Stimulated activated CD4-positive, alpha-beta T cell treated with anti-CD3 and anti-CD28 coated beads, Interleukin-1b, Interleukin-23, amount 100 ng/mL, for 4 hours (primary cell): ENCODE measurements at places on chromosomes 13 and 19.

DNA sequence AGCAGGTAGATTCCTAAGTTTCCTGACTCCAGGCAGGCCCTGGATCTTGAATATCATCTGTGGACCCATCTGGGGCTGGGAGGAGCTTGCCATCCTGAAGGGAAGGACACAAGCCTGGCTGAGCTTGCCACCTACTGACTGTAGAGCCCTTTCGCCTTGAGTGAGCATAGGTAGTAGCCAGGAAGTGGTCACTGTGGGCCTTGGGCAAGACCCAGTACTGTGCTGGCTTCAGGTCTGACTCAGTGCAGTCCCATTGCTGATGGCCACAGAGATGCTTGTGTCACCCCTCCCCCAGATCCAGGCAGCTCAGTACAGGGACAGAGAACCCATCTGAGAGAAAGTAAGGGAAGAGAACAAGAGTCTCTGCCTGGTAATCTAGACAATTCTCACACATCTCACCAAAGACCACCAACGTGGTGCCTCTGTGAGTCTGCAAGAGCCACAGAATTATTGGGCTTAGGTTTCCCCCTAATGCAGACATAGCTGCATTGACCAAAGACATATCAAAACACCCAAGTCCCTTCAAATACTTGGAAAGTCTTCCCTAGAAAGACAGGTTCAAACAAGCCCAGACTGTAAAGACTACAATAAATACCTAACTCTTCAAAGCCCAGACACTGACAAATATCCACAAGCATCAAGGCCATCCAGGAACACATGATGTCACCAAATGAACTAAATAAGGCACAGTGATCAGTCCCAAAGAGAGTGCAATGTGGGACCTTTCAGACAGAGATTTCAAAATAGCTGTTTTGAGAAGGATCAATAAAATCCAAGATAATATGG is 108.2 kb upstream of the WASF3 start:
- DNase-seq, result no peak

DNA sequence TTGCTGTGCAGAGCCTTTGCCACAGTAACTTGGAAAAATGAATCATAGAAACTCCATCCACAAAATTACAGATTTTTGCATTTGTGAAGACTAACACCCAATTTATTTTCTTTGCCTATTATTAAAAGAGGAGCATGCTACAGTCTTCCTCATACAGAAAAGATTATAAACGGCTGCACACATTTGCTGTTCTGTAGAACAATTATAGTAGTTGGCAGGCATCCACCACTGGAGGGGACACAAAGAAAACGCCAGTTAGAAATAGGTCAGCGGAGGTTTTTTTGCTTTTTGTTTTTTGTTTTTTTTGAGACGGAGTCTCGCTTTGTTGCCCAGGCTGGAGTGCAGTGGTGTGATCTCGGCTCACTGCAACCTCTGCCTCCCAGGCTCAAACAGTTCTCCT is 51.6 kb downstream of the SACS start:
- no peak for DNase-seq

DNA sequence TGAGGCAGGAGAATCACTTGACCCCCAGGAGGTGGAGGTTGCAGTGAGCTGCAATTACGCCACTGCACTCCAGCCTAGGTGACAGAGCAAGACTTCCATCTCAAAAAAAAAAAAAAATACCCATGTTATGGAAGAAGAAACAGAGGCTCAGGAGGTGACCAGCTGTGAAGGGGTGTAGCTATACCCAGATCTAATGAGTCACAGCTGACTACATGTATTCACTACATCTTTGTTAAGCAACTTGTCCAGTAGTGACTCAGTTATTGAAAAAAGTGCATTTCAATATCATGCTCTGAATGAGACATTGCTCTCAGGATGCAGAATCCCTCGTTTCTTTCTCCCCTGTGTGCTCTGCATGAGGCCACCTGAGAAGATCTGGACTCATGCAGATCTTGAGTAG is 16.1 kb upstream of the SPART start:
- DNase-seq, result no peak

DNA sequence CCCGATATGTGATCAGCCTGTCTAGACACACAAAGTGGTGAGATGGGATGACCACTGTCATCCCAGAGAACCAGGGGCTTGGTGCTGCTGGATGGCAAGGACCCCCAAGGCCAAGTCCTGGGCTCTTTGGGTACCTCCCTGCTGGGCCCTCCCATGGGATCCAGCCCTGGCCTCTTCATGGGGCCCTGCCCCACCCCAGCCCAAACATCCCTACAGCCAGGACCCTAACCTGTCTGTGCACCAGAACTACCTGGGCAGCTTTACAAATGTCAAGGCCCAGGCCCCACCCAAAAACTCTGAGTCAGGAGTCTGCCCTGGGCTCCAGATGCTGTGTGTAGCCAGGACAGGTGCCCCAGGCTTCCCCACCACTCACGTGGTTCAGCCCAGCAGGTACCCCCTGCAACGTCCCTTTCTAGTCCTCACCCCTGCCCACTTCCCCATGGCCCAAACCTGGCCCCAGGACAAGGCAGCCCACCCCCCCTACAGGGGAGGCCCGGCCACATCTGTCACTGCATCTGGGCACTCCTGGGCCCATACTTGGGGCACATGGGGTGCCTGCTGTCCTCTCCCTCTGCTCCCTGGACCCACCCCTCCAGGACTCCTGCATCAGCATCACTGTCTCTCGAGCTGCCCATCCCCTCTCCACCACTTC is 233.5 kb downstream of the TUBA3C start:
- DNase-seq, result no peak

DNA sequence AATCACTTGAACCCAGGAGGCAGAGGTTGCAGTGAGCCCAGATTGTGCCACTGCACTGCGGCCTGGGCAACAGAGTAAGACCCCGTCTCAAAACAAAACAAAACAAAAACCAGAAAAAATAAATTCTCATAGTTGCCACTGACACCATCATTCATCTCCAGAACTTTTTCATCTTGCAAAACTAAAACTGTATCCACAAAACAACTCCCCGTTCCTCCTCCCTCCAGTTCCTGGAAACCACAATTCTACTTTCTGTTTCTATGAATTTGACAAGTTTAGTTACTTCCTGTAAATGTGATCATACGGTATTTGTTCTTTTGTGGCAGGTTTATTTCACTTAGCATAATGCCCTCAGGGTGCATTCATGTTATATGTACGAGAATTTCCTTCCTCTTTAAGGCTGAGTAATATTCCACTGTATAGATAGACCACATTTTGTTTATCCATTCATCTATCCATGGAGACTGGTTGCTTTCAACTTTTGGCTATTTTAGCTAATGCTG is 13.2 kb upstream of the ADGRE5 start:
- no peak for DNase-seq

DNA sequence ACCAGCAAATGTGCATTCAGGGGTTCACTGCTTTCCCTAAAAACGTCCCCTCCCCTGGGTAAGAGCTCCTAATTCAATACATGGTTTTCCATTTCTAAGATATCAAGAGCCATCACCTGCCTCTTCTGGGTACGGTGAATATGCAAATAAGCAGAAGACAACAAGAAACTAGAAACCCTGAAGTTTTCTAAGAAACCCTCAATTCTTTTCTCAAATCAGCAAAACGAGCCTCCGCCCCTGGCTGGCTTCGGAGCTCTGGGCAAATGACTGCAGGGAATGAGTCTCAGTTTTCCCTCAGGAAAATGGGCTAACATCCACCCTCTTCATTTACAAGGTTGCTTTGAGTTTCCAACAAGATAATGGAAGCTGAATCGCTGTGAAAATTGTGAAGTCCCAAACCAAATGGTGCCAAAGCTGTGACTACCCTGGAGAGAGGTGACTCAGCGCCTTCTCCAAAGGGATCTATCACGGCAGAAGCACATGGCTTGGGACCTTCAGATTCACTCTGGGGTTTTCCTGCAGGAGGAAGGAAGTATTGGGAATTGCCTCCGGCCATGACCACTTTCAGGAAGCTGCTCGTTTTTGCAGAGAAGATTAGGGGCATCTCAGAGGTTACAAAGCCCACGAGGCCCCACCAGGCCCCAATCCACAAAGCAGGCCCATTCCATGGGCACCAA is 26.6 kb downstream of the KLF2 start:
- no peak for DNase-seq
